ENCODE measurements at places on chromosomes 3 and 15.

- DNase-seq = no peak
Measured at GRCh38 chr15:66956672-66957430, 108.6 kb upstream of the SMAD3 start.

DNA sequence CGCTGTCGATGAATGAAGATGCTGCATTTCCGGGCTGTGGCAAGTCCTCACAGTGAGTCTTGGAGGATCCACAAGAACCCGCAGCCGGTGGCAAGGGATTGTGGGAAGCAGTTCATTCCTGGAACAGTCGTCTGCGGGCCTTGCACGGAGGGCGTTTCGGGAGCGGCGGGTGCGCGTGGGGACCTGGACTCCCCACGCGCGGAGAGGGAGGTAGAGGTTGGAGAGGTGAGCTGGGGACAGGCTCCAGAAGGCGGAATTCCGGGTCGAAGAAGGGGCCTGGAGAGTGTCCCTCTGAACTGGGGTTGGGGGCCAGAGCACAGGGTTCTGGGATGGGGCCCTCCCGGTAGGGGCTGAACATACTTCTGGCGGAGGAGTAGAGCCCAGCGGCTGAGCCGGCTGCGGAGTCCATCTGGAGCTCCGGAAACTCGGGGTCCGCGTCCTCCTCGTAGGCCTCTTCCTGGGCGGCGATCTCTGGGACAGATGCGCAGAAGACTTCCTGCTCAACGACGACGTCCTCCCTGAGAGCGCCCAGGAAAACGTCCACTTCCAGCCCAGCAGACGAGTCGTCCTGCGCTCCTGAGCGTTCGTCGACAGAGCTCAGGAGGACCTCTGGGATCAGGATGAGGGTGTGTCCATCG lies 593 bp downstream of the PRR23A start:
- no peak for DNase-seq

DNA sequence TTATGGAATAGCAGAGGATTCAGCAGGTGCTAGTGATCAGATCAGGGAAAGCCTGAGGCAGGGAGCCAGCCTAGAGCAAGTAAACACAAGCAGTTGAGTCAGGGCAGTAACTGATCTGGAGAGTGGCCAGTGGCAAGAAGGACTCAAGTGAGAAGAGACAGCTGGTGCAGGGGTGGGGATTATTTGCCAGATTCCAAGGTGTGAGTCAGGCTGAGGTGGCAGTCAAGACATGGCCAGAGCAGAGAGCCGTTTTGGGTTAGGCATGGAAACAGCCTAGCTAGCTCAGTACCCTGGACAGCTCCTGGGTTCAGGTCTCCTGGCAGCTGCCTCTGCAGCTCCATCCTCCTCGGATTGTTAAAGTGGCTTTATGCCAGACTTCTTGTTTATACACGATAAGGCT lies 281.9 kb upstream of the ONECUT1 start:
- no peak for DNase-seq

- DNase-seq = no peak
Measured at GRCh38 chr15:32096916-32097617, 66.8 kb downstream of the CHRNA7 start.

DNA sequence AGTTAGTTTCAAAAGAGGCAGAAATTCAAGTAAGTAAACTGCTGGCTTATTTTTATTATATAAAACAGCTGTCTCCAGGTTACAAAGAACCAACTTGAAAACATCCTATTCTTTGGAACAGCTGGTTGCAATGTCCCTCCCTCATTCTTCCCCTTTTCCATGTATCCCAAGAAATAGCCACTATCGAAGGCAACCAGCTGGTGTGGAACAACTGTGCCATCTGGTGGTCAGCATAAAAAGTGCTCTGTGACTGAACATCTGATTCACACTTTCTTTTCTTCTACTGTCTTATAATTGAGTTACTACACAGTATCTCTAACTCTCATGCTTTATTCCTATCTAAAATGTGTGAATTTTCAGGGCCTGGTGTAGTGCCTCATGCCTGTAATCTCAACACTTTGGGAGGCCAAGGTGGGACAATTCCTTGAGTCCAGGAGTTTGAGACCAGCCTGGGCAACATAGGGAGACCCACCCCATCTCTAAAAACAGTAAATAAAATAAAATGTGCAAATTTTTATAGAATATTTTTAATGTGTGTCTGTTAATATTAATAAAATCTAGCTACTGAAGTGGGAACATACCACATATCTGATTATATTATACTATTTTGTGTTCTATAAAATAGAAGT lies 9.6 kb downstream of the OSBPL11 start:
- DNase-seq = peak; percentile 55

DNA sequence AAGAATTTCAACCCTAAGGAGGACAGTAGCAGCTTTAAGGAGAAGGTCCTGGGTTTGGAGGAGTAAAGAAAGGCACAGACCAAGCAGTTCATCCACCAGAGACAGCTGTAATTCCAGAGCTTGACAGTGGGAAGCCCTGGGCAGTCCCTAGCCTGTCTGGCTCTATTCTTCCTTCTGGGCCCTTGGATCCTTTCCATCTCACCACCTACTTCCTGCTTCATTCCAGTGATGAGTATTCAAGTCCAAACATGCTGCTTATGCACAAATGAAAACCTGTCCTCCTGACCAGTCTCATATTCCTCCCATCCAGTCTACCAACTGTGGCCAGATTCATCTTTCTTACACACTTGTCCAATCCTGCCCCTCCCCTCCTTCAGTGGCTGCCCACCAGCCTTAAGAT lies 171.4 kb downstream of the CNTN3 start:
- DNase-seq = no peak

DNA sequence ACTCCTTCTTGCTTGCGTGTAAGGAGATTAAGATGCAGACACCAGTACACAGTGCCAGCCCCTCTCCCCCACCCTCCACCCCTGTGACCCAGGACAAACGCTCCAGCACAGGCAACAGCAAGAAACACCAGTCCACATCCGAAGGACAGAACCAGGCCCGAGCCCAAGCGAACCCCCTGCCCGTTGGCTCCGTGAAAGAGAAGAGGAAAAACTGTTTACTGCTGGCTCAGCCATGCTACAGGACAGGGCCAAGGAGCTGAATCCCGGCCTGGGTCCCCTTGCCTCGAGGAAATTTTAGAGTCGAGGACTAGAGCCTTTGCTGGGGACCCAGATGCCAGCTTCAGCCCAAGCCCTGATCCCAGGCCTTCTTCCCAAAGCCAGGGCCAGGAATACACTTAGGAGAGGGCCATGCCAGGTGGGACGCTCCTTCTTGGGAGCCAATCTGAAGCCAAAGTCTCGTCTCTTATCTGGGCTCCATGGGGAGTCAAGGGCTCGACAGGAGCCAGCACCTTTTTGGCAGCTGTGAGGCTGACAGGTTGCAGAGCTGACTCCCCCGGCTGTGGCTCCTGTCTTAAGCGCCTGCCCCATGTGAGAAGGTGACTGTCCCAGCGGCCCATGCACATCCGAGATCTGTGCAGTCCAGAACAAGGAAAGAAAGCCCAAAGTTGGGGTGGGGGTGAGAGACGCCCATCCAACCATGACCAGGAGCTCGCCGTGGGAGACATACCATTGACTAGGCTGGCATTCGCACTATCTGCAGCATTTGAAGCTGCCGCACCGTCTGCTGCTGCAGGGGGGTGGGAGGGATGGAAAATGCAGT lies 63.8 kb upstream of the SEC13 start:
- no peak for DNase-seq

- no peak for DNase-seq
Measured at GRCh38 chr15:40091861-40092255, 16.8 kb downstream of the BMF start.

DNA sequence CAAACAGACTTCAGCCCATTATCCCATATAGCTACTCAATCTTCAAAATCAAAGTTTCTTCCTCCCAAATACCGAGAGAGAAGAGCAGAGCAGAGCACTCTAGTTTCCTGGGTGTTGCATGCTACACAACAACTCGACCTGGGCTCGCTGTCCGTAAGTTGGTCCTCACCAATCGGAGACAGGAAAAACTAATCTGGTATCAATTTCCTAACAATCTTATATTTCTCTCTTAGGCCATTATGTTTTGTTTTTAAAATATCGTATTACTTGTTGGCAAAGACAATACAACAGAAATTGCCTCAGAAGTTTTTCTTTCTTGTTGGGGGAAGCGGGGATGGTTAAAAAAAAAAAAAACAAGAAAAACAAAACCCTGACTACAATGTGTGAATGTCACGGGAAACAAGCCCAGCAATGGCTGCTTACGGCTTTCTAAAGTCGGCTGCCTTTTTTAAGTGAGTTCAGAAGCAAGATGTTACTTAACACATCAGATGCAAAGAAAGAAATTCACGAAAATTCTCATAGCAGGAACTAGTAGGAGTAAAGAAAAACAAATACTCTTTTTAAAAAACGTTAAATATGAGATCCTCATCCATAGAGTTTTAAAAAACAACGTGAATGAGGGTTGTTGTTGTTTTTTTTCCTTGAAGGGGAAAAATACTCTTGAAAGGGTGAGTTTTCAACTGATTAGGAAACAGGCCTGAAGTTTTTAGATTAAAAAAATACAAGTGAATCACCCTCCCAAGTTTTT lies 1.9 kb downstream of the VGLL4 start:
- DNase-seq = no peak

DNA sequence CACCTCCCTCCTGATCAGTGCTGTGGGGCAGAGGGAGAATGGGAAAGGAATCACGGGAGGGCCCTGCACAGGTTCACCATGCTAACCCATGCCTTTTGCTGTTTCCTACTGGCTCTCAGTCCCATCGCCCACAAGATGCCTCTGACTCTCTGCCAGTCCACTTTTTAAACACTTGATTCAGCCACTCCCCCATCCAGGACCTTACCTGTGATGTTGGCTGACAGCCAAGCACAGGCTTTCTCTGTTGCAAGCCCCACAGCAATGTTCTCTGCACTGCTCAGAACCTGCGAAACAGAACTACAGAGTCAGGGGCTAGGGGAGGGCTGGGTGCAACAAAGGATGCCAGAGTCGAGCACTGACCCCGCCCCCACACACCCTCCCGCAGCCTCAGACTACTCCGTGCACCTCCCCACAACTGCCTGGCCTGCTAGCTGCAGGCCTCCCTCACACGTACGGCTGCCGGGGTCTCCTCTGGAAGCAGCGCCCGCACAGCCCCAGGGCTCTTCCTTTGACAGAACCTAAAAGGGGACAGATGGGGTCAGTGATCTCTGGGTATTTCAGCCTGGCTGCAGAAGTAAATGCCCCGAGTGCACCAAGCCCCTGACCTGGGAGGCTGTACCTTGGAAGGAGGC lies 9.1 kb downstream of the CDAN1 start:
- DNase-seq = no peak

DNA sequence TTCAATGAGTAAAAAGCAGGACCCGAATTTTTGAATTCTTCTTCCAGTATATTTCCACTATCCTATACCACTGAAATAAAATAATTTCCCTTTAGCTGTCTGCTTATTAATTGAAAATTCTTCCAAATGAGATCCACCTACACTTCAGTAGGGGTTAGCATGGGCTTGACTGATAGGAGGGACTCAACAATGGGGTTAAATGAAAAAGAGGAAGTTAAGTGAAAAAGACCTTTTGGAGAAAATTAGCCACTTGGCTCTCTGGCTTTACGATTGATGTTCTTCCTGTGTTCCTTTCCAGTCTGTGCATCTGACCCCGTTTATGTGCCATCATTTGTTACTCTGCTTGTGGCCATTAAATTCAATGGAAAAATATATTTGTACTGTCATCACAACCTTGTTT lies 54.0 kb upstream of the GCNT3 start:
- DNase-seq = no peak

DNA sequence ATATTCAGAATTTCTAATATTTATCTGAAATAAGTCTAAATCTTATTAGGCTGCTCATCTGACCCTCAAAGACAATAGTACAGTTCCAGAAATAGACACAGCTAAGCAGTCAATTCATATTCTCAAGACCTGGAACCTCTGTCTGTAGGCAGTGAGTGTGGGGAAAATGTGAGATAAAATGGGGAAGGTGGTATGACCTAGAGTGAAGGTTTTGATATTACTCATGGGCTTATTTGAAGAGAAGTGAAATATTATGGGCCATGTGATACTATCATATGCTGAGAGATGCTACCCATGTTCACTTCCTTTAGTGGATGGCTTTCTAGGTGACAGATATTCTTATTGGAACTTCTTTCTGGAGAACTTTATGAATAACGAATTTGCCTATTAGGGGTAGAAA lies 33.5 kb downstream of the TGFBR2 start:
- DNase-seq = peak; percentile 50

GRCh38 chr3:18740631-18741583 lies 315.8 kb upstream of the SATB1 start:
- peak; percentile 76 for DNase-seq
